ENCODE measurements at places on chromosomes 2 and 18.

DNA sequence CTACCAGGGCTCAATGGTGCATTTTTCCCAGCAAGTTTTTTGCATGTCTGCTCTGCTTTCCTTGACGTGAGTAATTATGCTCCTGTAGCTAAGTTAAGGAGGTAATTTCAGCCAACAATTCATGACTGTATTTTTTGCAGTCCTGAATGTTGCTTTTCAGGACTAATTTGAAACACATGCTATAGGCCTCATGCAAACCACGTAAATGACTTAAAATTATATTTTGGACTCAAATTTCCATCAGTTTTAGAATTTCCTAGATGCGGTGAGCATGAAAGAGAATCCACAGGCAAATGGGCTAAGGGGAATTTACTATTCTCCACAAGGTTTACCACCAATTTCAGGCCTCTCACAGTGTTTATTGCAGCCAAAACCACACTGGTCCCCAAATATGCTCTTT is 589.9 kb upstream of the LRRTM1 start:
- no peak for DNase-seq

DNA sequence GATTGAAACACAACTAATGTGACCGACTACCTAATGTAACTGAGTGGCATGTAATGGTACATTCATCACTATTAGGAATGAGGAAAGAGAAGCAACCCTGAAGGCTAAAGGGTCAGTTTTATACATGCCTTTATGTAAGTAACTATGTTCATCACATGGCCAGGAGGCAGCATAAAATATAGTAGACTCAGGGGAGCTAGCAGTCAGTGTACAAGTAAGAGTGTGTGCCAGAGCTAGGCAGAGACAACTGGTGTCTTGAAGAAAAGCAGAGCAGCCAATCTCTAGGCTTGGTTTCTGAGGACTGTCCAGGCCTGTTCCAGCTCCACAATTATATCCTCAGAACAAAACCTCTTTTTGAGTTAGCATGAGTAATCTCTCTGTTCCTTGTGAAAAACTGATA is 18.1 kb downstream of the SMAD2 start:
- no peak for DNase-seq

DNA sequence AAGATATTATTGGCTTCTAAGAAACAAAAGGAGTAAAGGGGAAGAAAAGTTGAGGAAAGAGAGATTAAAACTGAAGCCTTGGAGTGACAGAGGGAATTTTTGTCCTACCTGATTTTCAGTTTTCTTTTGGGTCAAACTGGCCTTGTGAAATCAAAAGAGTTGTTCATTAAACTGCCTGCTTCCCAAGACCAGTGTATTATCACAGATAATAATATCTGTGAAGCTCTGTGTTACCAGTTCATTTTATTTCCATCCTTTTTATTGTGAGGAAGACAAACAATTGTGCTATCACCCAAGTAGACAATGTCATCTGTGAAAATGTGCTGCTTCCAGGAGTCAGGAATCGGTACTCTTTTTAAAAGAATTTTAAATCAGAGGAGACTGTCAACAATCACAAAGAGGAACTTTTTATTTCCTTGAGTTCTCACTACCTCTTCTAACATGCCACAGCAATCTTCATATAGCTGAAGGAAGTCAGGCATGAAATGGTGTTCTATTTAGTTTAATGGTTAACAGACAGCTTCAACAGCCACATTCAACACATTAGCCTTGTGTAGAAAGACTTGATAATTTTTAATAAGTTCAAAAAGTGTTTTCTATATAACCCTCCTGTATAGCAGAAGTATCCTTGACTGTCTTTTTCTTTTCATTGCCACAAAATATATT is 554.8 kb downstream of the PIK3C3 start:
- DNase-seq = no peak

GRCh38 chr2:38709567-38710194 is 41.5 kb downstream of the SRSF7 start:
- DNase-seq = no peak

GRCh38 chr2:150679456-150680120 is 192.1 kb upstream of the RND3 start:
- DNase-seq = peak; percentile 48
